ENCODE measurements at places on chromosomes 13 and 19.

DNA sequence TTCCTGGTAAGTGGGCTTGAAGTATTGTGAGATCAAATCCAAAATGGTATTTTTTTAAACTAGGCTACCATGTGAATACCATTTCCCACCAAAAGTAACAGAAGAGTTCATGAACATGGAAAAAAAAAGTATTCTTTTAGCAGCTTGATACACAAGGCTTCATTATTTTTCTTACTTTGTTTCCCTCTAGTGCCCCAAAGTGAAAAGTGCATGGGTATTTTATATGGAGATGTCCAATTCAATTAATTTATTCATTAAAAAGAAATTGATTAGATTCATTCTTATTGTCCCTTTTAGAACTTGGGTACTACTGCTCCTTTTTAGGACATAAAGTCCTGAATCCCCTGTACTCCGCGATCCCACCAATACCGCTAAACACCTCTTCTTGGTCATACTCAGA lies 28.6 kb upstream of the SCEL start:
- no peaks in the 10 kb centered on the region for H3K4me1 ChIP-seq
- H3K27ac ChIP-seq = no peak overlapping the region
- no peak for DNase-seq
- no peaks in the 10 kb centered on the region for H3K36me3 ChIP-seq

- no peaks in the 10 kb centered on the region for H3K27me3 ChIP-seq
- peaks cover 82% of the 10 kb centered on the region for H3K4me1 ChIP-seq
- DNase-seq = peak; percentile 70
- H3K4me3 ChIP-seq = no peak overlapping the region
- peak overlapping the region; percentile 21 for H3K27ac ChIP-seq
- peaks cover 48% of the 10 kb centered on the region for H3K36me3 ChIP-seq
Observed at GRCh38 chr19:1035998-1036621, 3.8 kb upstream of the ABCA7 start.

GRCh38 chr19:8206147-8207087 lies 2.8 kb upstream of the CERS4 start:
- no peak overlapping the region for H3K4me3 ChIP-seq
- DNase-seq = no peak
- H3K36me3 ChIP-seq = no peaks in the 10 kb centered on the region
- peaks cover 28% of the 10 kb centered on the region for H3K4me1 ChIP-seq

GRCh38 chr19:12665281-12665573 lies 1.3 kb downstream of the MAN2B1 start:
- H3K27me3 ChIP-seq = no peaks in the 10 kb centered on the region
- peaks cover 58% of the 10 kb centered on the region for H3K4me1 ChIP-seq
- H3K4me3 ChIP-seq = peak overlapping the region; percentile 94
- H3K27ac ChIP-seq = peak overlapping the region; percentile 85
- peaks cover 46% of the 10 kb centered on the region for H3K36me3 ChIP-seq

- no peak overlapping the region for H3K27ac ChIP-seq
- H3K4me1 ChIP-seq = peaks cover 40% of the 10 kb centered on the region
- peak; percentile 14 for DNase-seq
- peaks cover 65% of the 10 kb centered on the region for H3K36me3 ChIP-seq
- H3K27me3 ChIP-seq = no peaks in the 10 kb centered on the region
Observed at GRCh38 chr19:15453091-15453578, 3.4 kb upstream of the WIZ start.

- H3K36me3 ChIP-seq = no peaks in the 10 kb centered on the region
- no peaks in the 10 kb centered on the region for H3K27me3 ChIP-seq
Observed at GRCh38 chr13:77358001-77358400, 31.1 kb upstream of the MYCBP2 start.

GRCh38 chr13:57716295-57716694 lies 84.8 kb downstream of the PCDH17 start:
- H3K27me3 ChIP-seq = no peaks in the 10 kb centered on the region
- no peak overlapping the region for H3K27ac ChIP-seq
- no peaks in the 10 kb centered on the region for H3K4me1 ChIP-seq
- H3K36me3 ChIP-seq = no peaks in the 10 kb centered on the region

DNA sequence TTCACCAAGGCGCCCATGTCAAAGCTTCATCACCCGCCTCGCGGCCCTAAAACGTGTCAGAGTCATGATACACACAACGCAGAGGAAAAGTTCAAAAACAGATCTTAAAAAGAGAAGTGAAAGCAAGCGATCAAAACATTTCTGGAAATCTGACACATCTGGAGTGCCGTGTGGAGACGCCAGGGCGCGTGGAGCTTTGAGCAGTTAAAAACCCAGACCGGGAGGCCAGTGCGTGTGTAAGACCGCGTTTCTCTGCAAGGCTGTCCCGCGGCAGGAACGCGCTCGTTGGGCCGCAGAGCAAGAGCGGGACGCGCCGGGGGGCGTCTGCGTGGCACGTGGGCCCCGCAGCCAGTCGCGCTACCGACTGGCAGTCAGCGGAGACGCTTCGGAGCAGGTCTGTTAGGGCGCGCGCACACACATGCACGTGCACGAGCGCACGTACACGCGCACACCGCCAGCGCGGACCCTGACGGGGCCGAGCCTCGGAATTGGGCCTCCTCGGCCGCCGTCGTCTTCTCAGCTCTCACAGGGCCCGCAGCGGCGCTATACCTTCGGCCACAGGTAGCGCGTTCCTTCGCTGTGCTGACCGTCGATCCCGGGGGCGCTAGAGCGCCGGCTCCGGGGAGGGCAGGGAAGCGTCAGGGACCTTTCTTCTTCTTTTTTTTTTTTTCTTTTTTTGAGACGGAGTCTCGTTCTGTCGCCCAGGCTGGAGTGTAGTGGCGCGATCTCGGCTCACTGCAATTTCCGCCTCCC lies 35.8 kb downstream of the RNF6 start:
- peaks cover 26% of the 10 kb centered on the region for H3K4me1 ChIP-seq
- DNase-seq = peak; percentile 89
- peak overlapping the region; percentile 55 for H3K27ac ChIP-seq
- no peaks in the 10 kb centered on the region for H3K36me3 ChIP-seq
- no peaks in the 10 kb centered on the region for H3K27me3 ChIP-seq
- H3K4me3 ChIP-seq = peak overlapping the region; percentile 88

DNA sequence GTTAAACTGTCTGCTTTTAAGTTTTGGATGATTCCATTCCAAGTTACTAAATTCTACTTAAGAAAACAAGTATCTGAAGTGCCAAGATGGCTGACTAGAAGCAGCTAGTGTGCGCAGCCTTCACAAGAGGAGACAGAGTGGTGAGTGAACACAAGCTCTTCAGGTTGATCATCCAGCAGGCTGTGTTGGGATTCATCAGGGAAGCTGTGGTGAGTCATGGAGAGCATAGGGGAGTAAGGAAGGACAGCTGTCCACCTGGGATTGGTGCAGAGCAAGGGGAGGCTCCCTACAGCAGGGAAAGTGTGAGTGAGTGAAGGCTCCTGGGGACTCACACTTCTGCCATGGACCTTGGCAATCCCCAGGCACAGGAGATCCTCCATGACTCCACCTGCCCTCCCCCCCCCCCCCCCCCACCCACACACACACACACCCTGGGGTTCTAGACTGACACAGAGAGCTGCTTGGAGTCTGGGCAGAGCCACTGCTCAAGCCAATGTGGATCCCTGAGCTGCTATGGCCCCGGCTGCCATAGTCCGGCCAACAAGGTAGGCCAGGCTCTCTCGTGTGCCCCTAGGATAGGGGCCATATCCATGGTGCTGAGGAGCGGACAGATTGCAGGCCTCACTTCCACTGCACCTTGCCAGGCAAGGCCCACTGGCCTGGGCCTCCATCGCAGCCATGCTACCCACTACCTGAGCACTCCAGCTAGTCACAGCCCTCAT lies 23.5 kb downstream of the SLC25A15 start:
- H3K36me3 ChIP-seq = peaks cover 20% of the 10 kb centered on the region
- no peak overlapping the region for H3K4me3 ChIP-seq
- H3K27ac ChIP-seq = no peak overlapping the region
- no peak for DNase-seq

GRCh38 chr19:412356-413355 lies 3.7 kb upstream of the C2CD4C start:
- H3K27ac ChIP-seq = no peak overlapping the region
- no peak for DNase-seq
- H3K4me3 ChIP-seq = no peak overlapping the region
- no peaks in the 10 kb centered on the region for H3K36me3 ChIP-seq
- peaks cover 38% of the 10 kb centered on the region for H3K27me3 ChIP-seq

DNA sequence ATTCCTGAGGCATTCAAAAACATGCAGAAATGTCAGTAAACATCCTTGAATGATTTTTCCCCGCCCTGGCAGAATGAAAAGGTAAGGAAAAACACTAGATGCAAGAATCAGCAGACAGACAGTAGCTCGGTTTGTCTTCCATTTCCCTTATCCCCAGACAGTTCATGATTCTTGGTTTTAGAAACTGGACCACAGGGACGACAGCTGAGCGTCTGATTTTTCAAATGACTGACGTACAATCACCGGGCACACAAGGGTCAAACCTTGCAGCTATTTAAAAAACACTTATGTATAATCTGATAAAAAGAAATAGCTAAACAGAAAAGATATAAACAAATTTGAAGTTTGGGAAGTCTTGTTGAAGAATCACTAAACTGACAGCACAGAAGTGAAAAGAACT lies 47.1 kb downstream of the DCLK1 start:
- no peak for DNase-seq
- H3K4me3 ChIP-seq = no peak overlapping the region
- H3K27me3 ChIP-seq = no peaks in the 10 kb centered on the region
- no peaks in the 10 kb centered on the region for H3K36me3 ChIP-seq
- H3K4me1 ChIP-seq = no peaks in the 10 kb centered on the region

GRCh38 chr13:113105032-113105920 lies at the start of gene F7:
F7 (plus strand) TSS chr13:113105791; CDS start chr13:113105842, 51 bp downstream.
- no peak within 1 kb of the TSS for H3K27ac ChIP-seq
- H3K36me3 ChIP-seq = no peaks in the 10 kb centered on the region
- peaks cover 9% of the 10 kb centered on the region for H3K4me1 ChIP-seq
- H3K27me3 ChIP-seq = peaks cover 8% of the 10 kb centered on the region
- DNase-seq = no peak

GRCh38 chr13:20377720-20378119 lies 145.6 kb upstream of the GJB6 start:
- H3K27me3 ChIP-seq = no peaks in the 10 kb centered on the region
- no peak for DNase-seq
- no peak overlapping the region for H3K27ac ChIP-seq
- no peak overlapping the region for H3K4me3 ChIP-seq

DNA sequence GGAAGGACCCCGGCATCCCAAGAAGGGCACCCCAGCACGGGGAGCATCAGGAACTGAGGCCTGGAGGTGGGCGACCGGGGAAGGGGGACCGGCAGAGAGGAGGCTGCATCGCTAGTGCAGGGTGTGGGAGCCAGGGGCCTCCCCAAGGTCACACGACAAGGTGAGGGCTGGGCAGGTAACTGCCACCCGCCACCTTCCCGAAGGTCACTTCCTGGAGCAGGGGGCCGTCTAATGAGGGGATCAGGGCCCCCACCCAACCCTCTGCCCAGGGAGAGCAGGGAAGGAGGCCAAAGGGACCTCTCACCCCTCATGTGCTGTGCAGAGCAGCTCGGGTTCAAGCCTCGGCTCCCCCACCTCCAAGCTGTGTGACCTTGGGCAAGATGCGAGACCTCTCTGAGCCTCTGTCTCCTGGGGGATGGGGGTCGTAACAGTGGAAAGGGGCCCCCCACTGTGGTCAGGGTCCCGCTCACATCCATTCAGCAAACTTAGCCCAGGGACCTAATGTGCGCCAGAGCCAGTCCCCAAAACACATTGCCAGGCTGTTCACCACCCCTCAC lies 6.0 kb downstream of the ZBTB7A start:
- peak overlapping the region; percentile 29 for H3K4me3 ChIP-seq
- peak overlapping the region; percentile 73 for H3K27ac ChIP-seq
- H3K27me3 ChIP-seq = no peaks in the 10 kb centered on the region

DNA sequence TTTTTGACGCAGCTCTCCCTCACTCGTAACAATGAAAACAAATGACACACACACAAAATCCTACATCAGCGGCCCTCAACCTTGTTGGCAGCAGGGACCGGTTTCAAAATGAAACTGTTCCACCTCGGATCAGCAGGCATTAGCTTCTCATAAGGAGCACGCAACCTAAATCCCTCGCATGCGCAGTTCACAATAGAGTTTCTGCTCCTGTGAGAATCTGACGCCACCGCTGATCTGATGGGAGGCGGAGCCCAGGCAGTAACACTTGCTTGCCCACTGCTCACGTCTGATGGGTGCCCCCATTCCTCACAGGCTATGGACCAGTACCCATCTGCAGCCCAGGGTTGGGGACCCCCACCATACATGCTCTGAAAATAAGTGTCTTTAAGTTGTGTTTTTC lies 43.4 kb downstream of the DHRS12 start:
- peaks cover 38% of the 10 kb centered on the region for H3K36me3 ChIP-seq
- DNase-seq = no peak
- no peak overlapping the region for H3K4me3 ChIP-seq
- no peak overlapping the region for H3K27ac ChIP-seq
- H3K4me1 ChIP-seq = peaks cover 18% of the 10 kb centered on the region

DNA sequence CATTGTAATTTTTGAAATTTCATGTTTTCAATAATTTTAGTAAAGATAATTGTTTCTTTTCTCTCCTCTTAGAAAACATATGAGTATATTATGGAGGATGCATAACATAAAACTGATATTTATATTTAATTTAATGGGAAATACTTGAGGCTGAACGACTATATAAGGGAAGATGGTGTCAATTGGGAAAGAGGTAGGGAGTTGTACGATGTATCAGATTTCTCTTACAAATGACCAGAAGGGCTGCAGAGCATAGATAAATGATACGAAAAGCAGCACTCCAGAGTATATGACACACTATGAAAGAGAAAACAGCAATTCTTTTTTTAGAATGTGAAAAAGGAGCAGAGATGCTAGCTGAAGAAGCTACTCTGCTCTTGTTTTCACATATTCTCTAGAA lies 1308.0 kb upstream of the MIR17HG start:
- no peaks in the 10 kb centered on the region for H3K36me3 ChIP-seq
- no peak for DNase-seq
- no peak overlapping the region for H3K4me3 ChIP-seq
- H3K27ac ChIP-seq = no peak overlapping the region
- no peaks in the 10 kb centered on the region for H3K27me3 ChIP-seq
- no peaks in the 10 kb centered on the region for H3K4me1 ChIP-seq

DNA sequence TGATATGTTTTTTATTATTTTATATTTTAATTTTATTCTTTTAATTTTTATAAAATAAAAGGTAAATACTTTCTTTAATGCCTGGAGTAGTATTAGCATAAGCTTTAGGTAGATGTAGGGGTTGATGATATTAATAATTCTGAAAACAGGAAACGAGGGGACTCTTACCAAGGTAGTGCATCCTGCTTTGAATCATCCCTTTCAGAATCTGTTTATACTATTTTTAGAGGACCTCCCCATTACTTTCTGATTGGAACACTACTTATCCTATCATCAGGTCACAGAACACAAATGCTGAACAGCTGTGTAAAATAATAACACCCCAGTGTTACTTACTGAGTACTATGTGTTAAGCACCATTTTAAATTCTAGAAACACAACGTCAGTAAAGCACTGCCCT lies 27.3 kb downstream of the COG6 start:
- H3K27me3 ChIP-seq = no peaks in the 10 kb centered on the region
- DNase-seq = no peak
- H3K4me1 ChIP-seq = no peaks in the 10 kb centered on the region

GRCh38 chr13:52669677-52670076 lies 17.0 kb downstream of the SUGT1 start:
- H3K4me1 ChIP-seq = no peaks in the 10 kb centered on the region
- no peak for DNase-seq
- H3K36me3 ChIP-seq = peaks cover 50% of the 10 kb centered on the region
- no peak overlapping the region for H3K4me3 ChIP-seq

Measured in CD4-positive, alpha-beta T cell (primary cell).